ENCODE measurements at places on chromosomes 4 and X.
A peak's percentile ranks its signal among the peaks of the same experiment; 100 is the strongest.

GRCh38 chrX:118504581-118504980 lies 9.0 kb downstream of the DOCK11 start:
- no peak for DNase-seq

DNA sequence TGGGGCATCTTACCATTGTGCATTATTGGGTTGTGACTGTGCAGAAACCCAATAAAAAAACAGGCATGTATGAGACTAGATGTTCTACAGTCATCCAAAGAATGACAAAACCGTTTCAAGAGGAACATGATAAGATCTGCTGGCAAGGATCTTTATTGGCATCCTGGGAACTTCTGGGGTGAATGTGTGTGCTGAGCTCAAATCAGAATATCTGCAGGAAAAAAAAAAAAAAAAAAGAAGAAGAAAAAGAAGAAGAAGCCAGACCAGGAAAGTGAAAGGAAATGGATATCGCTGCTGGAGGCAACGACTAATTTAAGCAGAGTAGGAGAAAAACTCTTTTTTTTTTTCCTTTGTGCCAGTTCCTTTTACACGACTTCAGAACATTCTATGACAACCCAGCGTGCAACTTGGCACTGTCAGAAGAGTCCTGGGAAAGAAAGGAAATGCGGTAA lies 484.2 kb upstream of the BOD1L1 start:
- DNase-seq = no peak

GRCh38 chrX:103608306-103608963 lies 672 bp downstream of the TCEAL3 start:
- peak; percentile 19 for DNase-seq

DNA sequence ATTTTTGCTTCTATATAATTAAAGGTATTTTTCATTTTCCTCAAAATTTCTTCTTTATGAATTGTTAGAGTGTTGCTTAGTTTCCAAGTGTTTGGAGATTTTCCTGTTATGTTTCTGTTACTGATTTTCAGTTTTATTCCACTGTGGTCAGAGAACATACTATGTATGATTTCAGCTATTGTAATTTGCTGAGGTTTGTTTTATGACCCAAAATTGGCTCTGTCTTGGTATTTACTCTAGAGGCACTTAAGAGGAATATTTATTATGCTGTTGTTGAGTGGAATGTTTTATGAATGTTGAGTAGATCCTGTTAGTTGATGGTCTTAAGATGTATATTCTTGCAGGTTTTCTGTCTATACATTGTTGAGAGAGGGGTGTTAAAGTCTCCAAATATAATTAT lies 263.5 kb downstream of the PABPC4L start:
- no peak for DNase-seq

DNA sequence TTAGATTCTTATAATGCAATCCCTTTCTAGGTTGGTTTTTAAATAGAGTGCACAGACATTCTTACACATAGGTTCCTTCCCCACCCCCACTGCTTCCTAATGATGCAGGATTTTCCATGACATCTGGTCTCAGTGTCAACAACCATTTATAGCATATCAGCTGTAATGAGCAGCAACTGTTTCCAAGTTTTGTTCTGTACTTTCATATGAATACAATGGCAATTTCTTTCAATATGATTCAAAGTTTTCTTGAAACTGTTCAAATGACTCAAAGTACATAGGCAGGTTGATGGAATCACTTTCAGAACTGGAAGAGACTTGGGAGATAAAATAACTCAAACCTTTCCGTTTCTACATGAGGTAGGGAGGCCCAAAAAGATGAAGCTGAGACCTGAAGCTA lies 220.7 kb downstream of the CAMK2D start:
- peak; percentile 58 for DNase-seq

Measured in activated T-cell treated with anti-CD3 and anti-CD28 coated beads, Interleukin-2, amount 50 U/mL, for 48 hours (primary cell).